ENCODE measurements at places on chromosomes 2 and 18. TPM values are rescaled to one million over a fixed set of nuclear protein-coding genes. Genes with fewer than 3 reads are reported as not detected.

The CTAGE1 gene
- not detected for total RNA-seq

GRCh38 chr2:97761192-97761591 lies 47.8 kb downstream of the ZAP70 start:
- DNase-seq: no peak

- DNase-seq: no peak
Observed at GRCh38 chr2:178379162-178380004, 71.6 kb downstream of the PRKRA start.

DNA sequence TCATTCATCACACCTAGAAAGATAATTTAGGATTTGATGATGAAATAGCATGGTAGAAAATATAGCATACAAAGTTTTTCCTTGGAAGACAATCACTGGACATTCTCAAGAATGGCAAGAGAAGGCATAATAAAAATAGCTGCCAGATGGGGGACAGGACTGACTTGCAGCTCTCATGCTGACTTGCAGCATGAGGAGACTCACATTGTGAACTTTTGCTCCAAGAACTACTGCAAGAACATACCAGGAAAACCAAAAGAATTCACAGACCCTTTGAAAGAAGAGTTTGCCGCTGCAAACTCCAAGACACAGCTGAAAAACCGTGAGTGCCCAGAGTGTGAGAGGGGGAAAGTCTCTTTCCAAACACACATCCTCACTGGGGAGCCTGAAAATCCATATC lies 47.0 kb downstream of the CRYGD start:
- no peak for DNase-seq

The GPR148 gene
- total RNA-seq: not detected

- no peak for DNase-seq
Observed at GRCh38 chr2:178804791-178805190, 2.4 kb downstream of the TTN start.

Measured in aorta (tissue), 5 donors.